ENCODE measurements at places on chromosomes 3 and 15. TPM values are rescaled to one million over a fixed set of nuclear protein-coding genes. Genes with fewer than 3 reads are reported as not detected.

Gene EPHA3
- total RNA-seq: 3.3 TPM

GRCh38 chr3:188066141-188066540, 87.8 kb upstream of the LPP start:
- H3K36me3 ChIP-seq: no peaks in the 10 kb centered on the region
- no peak overlapping the region for H3K27ac ChIP-seq
- no peak overlapping the region for H3K4me3 ChIP-seq
- no peaks in the 10 kb centered on the region for H3K4me1 ChIP-seq
- H3K27me3 ChIP-seq: no peaks in the 10 kb centered on the region

- no peak for DNase-seq
- H3K27me3 ChIP-seq: no peaks in the 10 kb centered on the region
- no peak overlapping the region for H3K4me3 ChIP-seq
- no peak overlapping the region for H3K27ac ChIP-seq
Measured at GRCh38 chr15:99550077-99550476, 15.7 kb upstream of the MEF2A start.

Gene FGF7
- total RNA-seq: 31.4 TPM

- no peak for DNase-seq
- H3K4me1 ChIP-seq: no peaks in the 10 kb centered on the region
- H3K27me3 ChIP-seq: no peaks in the 10 kb centered on the region
- peaks cover 9% of the 10 kb centered on the region for H3K36me3 ChIP-seq
- no peak overlapping the region for H3K27ac ChIP-seq
- H3K4me3 ChIP-seq: no peak overlapping the region
Measured at GRCh38 chr3:16309558-16309957, 44.5 kb downstream of the OXNAD1 start.

Gene SMAD6
- 140 TPM for total RNA-seq

DNA sequence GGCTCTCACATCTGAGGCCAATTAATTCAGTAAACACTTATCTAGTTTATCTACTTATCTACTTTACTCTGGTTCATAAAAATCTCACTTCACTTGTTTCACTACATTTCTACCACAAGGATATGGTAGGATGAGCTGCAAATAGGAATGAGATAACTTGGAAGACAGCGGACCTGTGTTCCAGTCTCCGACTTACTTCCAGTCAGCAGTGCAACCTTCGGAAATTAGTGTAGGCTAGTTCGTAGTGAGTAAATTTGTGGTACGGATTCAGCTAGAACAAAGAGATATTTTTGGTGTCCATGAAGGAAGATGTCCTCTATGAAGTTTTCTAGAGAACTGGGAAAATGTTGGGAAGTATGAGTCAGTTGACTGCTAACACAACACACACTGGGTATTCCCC, 66.3 kb downstream of the TPRG1 start:
- DNase-seq: no peak
- no peak overlapping the region for H3K4me3 ChIP-seq
- no peaks in the 10 kb centered on the region for H3K36me3 ChIP-seq
- H3K27ac ChIP-seq: no peak overlapping the region
- H3K4me1 ChIP-seq: no peaks in the 10 kb centered on the region

Gene CCDC54
- total RNA-seq: not detected

Gene C3orf70
- total RNA-seq: 16.5 TPM

Gene FBXO40
- not detected for total RNA-seq

Gene FAM43A
- 53.9 TPM for total RNA-seq

Gene TMOD2
- 7.0 TPM for total RNA-seq

DNA sequence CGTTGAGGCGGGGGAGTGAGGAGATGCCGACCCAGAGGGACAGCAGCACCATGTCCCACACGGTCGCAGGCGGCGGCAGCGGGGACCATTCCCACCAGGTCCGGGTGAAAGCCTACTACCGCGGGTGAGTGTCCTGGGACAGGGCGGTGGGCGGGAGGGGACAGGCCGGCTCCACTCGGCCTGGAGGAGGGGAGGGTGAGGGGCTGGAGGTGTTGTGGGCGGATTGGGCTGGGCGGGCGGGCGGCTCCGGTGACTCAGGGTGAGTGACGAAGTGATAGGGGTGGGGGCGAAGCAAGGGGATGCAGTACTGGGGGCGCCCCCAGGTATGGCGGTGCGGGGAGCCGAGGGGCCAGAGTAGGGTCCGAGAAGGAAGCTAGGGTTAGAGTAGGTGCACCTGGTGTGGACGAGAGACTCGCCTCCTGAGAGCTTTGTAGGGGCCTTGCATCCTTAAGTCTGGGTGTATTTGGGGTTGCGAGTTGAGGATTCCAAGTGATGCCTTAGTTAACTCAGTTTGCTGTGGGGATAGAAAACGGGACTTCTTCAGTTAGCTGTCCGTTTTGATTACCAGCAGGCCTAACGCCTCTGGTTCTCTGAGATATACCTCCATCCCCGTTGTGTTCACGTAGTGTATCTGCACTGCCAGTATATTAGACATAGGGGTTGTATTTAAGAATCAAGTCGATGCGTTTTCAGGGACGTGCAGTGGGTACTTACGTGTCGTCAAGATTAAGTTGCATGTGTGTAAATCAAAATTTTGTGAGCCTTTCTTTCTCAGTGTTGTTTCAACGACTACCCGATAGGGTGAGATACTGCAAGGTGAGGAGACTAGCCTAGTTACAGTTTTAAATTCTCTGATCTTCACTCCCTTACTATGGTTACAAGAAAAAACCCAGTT, 670 bp downstream of the PRKCI start:
- peaks cover 24% of the 10 kb centered on the region for H3K4me1 ChIP-seq
- H3K36me3 ChIP-seq: no peaks in the 10 kb centered on the region
- H3K4me3 ChIP-seq: peak overlapping the region; percentile 97
- DNase-seq: peak; percentile 75

DNA sequence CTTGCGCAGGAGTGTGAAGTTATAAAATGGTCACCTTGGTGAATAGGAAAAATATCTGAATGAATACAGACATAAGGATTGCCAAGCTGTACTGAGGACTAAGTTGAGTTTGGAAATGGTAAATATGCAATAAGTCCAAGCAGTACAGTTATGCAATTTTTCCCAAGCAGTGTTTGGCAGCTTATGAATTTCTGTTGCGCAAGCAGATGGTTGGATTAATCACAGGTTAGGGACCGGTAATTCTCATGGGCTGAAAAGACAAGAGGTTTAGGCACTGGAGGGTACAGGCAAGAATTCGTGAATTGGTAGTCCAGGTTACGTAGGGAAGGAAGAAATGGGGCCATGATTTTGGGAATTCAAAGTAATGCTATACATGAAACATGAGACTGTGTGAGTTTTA, 210.3 kb downstream of the RAP2B start:
- H3K36me3 ChIP-seq: no peaks in the 10 kb centered on the region
- no peak overlapping the region for H3K4me3 ChIP-seq
- H3K27me3 ChIP-seq: no peaks in the 10 kb centered on the region
- no peaks in the 10 kb centered on the region for H3K4me1 ChIP-seq

Gene LNP1
- 1.3 TPM for total RNA-seq

DNA sequence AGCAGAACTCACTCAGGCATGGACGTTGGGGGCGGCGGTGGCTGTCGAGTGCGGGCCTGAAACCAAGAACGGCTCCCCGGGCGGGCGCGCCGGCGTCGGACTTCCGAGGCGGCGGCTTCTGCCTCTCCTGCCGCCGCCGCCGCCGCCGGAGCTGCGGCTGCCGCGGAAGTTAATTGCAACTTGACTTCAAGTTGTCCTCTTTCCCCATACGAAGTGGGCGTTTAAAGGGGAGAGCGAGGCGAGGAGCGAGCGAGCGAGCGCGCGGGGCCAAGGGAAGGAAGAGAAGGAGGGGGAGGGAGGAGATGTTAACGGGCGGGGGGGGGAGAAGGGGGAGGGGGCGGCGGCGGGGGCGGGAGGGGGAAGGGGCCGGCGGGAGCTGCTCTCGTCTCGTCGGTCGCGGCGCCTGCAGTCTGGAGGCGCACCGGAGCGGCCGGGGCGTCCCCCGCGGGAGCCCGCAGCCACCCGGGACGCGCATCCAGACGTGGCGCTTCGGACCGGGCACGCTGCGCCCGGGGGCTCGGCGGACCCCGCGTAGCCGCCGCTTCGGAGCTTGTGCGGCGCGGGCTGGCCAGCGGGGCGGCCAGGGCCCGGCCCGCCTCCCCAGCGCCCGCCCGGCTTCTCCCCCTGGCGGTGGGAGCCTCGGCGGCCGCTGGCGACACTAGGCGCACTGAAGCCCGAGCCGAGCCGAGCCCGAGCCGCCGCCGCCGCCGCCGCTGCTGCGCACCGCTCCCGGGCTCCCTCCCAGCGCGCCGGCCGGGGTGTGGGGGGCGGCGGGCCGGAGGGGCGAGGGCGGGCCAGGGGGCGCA, 19.7 kb upstream of the SATB1 start:
- peaks cover 11% of the 10 kb centered on the region for H3K4me1 ChIP-seq
- H3K36me3 ChIP-seq: no peaks in the 10 kb centered on the region
- H3K27ac ChIP-seq: peak overlapping the region; percentile 62
- H3K4me3 ChIP-seq: peak overlapping the region; percentile 96

Gene CYP19A1
- total RNA-seq: 95.7 TPM

Gene FES
- total RNA-seq: 65.1 TPM

Gene FBLN2
- 323 TPM for total RNA-seq

Gene SCN11A
- not detected for total RNA-seq

Gene HCLS1
- 19.8 TPM for total RNA-seq

DNA sequence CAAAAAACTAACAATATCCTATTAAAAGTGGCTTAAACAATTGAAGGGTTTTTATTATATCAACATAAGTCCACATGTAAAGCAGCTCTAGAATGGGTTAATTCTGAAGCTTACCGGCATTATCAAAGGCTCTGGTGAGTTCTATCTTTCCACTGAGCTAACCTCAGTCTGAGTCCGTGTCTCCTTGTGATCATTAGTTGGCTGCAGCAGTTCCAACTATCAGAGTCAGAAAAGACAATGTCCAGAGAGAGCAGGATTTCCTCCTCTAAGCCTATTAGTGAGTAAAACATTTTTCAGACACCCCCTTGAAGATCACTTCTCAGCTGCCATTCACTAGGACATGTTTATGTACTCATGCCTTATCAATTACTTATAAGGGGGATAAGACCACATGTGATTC, 49.9 kb downstream of the DHX36 start:
- H3K4me1 ChIP-seq: no peaks in the 10 kb centered on the region
- H3K36me3 ChIP-seq: peaks cover 59% of the 10 kb centered on the region
- H3K27me3 ChIP-seq: no peaks in the 10 kb centered on the region
- H3K4me3 ChIP-seq: no peak overlapping the region
- H3K27ac ChIP-seq: no peak overlapping the region

DNA sequence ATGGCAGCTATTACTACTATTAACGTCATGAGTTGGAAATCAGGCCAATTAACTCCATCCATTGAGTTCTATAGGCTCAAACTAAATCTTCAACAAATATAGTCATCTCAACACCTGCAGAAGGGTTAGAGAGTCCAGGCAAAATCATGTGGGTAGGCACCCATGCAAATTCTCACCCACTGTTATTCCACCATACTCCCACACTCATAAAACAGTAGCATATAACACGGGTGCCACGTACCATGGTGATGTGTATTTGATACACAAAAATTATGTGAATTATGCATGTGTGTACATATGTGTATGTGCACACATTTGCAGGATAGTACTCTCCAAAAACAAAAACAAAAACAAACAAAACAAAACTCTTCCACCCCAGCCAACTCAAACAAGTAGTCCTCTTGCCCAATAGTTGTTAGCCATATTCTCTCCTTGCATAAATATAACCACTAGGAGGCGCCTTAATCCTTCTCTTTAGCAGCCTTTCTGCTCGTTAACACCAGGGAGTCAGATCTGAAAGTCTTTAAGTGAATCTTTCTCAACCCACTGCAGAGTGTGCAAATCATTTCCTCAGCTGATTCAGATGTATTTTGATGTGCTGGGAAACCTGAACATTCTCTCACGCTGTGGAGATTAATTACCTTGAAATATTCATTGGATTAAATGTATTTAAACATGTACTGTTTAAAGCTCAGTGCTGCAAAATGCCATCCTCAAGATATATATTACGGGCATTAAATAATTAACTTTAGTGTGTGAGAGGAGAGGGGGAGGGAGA, 38.0 kb upstream of the COPB2 start:
- no peak overlapping the region for H3K4me3 ChIP-seq
- no peaks in the 10 kb centered on the region for H3K27me3 ChIP-seq
- no peak overlapping the region for H3K27ac ChIP-seq

Gene CLN6
- total RNA-seq: 6.4 TPM

DNA sequence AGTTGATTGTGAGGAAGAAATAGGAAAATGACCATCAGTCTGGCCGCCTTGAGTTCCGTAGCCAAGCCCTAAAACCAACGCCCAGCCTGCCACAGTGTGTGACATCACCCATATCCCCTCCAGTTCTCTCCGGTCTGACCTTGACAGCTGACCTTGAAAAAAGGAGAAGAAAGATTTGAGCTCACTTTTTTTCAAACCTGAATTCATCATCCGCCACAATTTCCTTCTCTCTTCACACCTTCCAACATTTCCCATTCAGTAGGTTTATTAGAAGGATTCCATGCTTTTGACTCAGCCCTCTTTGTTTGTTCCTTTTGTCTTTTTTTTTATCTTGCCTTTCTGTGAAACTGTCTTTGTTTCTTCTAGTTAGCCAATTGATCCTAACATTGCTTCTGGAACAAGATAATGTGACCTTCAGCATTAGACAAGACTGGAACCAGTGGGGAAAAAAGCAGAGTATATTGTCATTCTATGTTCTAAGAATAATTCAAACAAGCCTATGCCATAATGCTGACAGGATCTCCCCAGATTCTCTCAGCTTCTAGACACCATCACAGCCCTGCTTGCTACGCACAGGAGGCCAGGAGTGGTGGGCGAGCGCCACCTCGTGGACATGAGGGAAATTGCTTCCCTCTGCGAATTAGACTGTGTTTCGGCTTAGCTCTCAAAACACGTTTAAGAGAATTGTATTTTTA, 283.1 kb downstream of the FGF12 start:
- no peaks in the 10 kb centered on the region for H3K27me3 ChIP-seq
- no peaks in the 10 kb centered on the region for H3K4me1 ChIP-seq
- H3K36me3 ChIP-seq: no peaks in the 10 kb centered on the region
- DNase-seq: peak; percentile 66
- no peak overlapping the region for H3K4me3 ChIP-seq

DNA sequence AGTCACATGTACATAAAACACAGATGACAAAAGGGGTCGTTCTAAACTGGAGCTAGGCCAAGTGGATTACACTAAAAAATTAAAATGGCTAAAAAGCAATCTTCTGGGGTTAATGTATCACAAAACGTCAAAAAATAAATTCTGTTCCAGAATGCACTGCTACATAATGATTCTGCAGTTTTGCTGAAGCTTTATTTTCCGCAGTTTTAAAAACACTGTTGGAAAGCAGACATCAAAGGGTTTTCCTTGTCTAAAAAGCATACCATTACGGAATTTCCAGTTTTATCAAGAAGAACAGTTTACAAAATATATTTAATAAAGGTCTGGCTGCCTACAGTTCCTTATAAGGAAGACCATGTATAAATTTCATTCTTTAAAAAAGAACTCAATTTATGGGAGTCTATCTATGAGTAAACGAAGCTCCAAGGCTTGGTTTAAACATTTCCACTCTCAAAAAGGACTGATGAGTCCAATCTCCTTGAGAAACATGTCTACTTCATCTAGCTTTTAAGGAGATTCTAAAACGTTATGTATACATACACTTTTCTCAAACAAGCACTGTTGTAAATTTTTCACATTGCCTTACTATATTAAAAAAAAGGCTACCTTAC, 1.3 kb downstream of the DMXL2 start:
- peaks cover 4% of the 10 kb centered on the region for H3K4me1 ChIP-seq
- no peak for DNase-seq
- H3K27me3 ChIP-seq: no peaks in the 10 kb centered on the region
- H3K36me3 ChIP-seq: no peaks in the 10 kb centered on the region
- H3K4me3 ChIP-seq: peak overlapping the region; percentile 89
- H3K27ac ChIP-seq: peak overlapping the region; percentile 80
